ENCODE measurements at places on chromosomes 13 and 19.

DNA sequence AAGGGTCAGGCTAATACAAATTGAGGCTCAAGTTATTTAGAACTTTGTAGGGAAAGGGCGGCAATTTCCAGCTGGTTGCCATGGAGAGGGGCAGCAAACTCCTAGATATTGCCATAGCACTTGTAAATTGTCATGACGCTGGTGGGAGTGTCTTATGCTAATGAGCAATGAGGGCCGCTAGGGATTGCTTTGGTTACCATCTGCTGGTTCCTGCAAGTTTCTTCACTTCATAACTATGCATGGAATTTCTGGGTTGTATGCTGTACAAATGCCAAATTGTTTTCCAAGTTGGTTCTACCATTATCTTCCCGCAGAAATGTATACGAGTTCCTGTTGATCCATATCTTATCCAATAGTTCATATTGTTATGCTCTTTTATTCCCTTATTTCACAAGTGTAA is 1339.4 kb downstream of the EFNB2 start:
- DNase-seq: no peak

GRCh38 chr13:110826861-110827672 is 87.8 kb downstream of the ANKRD10 start:
- DNase-seq: no peak

- DNase-seq: no peak
These were observed 93.4 kb downstream of the FLT1 start for GRCh38 chr13:28401303-28402056.

DNA sequence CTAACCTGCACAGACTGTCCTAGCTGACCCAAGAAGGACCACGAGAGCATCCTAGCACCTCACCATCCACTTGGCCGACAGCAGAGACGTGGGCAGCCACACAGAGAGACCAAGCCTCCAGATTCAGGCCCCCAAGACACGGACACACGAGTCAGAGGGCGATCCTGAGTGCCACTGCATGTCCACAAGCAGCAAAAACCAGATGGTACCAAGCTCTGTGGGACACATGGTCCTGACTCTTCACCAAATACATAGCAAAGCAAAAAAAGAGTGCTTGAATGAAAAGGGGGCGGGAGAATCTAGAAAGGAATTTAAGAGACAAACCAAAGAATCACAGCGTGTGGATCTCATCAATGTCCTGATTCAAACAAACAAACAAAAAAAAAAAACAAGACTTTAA is 45.2 kb downstream of the MLLT1 start:
- no peak for DNase-seq

DNA sequence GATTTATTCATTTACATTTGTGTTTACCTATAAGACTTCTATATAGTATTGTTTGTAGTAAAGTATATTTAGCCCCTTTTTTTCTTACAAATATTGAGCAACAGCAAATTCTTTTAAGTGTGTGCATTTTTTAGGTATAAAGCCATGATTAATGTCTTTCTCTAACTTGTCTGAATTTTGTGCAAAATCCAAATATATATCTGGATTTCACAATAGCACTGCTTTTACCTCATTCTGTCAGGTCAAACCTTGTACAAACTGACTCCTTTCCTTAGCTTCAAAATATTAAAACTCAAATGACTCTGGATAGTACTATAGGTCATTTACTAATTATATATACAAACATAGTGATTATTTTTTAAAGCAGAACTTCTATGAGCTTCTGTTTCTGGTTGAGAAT is 563.0 kb upstream of the SPRY2 start:
- no peak for DNase-seq

DNA sequence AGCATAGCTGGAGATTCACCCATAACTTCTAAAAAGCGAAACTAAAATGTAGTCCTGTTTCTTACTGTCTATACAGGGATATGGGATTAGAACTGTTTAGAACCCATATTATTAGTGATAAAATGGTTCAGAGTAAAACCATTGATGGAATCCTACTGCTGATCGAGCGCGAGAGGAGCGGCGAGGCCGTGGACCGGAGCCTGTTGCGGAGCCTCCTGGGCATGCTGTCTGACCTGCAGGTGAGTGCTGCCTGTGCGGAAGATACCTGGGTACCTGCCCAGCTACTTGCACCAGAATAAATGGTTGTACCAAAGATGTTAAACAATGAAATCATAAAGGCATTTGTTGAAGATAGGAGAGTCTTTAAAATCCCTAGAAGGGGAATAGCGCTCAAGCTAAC is 23.7 kb downstream of the CUL4A start:
- no peak for DNase-seq

DNA sequence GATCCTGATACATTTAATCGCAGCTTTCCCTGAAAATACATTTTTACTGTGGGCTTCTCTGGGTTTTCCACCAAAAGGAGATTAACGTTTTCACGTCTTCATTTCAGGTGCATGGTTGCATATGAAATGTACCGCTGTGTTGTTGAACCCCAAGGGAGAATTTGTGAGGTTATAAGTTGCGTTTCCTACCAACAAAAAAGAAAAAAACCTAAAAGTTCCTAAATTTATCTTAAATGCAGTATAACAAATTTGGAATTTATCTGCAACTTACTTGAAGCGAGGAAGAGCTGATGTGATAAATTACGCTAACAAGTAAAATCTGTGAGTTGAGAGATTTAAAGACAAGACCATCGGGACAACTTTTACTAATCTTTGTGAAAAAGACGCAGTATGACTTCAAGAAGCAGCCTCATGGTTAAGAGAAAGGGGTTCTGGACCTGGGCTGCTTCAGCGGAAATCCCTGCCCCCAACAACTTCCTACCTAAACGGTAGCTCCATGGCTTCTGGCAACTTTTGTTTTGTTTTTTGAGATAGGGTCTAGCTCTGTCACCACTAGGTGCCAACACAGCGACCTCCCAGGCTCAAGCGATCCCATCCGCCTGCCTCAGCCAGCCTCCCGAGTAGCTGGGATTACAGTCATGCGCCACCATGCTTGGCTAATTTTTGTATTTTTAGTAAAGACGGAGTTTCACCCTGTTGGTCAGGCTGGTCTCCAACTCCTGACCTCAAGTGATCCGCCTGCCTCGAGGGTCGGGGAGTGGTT is 958 bp upstream of the OBI1 start:
- no peak for DNase-seq

DNA sequence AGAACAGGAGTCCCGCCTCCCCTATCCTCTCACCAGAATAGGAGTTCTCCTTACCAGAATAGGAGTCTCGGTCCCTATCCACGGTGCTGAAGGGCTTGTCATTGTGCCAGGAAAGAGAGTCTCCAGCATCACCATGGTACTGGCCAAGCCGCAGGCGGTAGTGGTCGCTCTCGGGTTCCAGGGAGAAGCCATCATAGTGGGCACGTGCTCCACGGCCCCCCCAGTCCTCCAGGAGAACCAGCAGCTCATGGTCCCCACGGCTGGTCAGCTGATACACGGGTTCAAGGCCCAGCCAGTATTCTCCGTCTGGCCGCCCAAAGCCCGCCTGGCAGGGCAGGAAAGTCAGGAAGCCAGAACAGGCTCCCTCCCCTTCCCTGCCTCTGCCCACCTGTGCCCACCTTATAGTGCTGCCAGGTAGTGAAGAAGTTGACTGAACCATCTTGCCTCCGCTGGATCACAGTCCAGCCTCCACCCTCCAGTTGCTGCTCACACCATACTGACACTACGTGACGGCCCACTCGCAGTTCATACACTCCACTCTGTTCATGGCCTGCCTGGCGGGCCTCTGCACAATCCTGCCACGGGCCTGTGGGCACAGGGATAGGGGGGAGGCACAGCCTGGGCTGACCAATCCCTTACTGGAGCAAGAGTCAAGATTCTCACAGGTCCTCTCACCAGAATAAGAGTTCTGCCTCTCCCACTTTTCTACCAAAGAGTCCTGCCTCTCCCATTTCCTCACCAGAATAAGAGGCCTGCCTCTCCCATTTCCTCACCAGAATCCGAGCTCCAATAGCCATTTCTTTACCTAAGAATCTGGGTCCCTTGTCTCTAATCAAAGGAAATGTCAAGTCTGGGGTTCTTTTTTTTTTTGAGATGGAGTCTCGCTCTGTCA is 7.4 kb downstream of the SHFL start:
- no peak for DNase-seq

- no peak for DNase-seq
These were observed 146.9 kb upstream of the SOX21 start for GRCh38 chr13:94859278-94859691.

- DNase-seq: no peak
These were observed 213.2 kb upstream of the SOX1 start for GRCh38 chr13:111853721-111854120.

DNA sequence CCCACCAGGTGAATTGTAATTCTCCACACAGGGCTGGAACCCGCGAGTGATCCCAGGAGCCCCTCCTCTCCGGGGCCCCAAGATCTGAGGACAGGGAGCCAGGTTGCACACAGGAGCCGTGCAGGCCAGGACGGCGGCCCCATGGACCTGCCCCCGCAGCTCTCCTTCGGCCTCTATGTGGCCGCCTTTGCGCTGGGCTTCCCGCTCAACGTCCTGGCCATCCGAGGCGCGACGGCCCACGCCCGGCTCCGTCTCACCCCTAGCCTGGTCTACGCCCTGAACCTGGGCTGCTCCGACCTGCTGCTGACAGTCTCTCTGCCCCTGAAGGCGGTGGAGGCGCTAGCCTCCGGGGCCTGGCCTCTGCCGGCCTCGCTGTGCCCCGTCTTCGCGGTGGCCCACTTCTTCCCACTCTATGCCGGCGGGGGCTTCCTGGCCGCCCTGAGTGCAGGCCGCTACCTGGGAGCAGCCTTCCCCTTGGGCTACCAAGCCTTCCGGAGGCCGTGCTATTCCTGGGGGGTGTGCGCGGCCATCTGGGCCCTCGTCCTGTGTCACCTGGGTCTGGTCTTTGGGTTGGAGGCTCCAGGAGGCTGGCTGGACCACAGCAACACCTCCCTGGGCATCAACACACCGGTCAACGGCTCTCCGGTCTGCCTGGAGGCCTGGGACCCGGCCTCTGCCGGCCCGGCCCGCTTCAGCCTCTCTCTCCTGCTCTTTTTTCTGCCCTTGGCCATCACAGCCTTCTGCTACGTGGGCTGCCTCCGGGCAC is 3.9 kb downstream of the FFAR1 start:
- no peak for DNase-seq

DNA sequence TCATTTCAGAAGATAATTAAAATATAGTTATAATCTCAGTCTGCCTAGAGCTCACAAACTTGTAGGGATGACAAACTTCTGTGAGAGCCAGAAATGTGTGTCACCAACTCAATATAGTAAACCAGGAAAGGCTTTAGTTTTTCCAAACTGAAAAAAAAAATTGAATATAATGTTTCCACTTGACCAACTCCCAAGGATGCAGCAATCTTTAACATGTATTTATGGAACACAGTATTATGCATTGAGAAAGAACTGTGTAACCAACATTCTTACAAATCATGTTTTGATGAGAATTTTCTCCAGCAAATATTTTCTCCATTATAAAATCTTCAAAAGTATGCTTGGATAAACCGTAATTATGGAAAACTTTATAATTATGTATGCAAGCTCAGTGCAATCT is 50.1 kb upstream of the KLF12 start:
- no peak for DNase-seq

GRCh38 chr19:3112375-3113099 is 18.4 kb downstream of the GNA11 start:
- DNase-seq: no peak

GRCh38 chr13:31631746-31632145 is 107.6 kb upstream of the RXFP2 start:
- DNase-seq: no peak

DNA sequence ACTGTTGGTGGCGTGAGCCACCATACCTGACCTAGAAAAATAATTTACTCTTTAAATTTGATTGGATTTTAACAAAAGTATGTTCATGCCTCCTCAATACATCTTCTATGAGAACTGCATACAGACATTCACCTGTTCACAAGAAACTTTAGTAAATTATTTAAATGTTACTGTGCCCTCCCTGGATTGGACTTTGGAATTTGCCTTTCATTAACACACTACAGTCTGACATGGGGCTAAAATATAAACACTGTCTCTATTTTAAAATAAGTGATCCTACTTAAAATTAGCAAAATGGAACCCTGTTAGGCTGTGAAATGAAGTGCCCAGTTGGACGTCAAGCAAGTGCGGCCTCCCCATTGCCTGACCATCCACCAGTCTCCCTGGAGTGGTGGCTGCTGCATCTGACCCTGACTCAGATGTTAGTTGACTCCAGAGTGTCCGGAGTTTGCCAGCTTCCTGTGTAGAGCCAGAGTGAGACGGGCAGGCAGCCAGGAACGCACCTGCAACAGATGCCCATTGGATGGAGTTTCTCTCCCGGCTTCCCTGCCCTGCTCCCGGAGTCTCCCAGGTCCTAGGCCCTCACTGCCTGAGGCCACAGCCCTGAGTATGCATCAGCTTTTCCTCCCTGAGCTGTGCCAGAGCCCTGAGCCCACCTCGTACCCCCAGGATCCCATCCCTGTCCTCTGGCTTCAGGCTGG is 45.9 kb upstream of the ATP11A start:
- DNase-seq: no peak

DNA sequence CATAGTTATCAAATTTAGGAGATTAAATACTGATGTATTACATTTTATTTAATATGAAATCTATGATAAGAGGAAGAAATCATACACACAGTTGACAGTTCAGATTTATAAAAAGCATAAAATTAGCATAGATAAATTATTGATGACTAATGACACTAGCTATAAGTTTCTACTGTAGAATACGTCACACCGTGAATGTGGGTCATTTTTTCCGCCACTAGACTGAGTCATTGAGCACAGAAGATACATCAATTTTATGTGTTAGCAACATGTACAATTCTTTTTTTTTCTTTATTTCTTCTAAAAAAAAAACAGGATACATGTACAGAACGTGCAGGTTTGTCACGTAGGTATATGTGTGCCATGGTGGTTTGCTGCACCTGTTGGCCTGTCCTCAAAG is 22.2 kb downstream of the AP2S1 start:
- DNase-seq: no peak

- no peak for DNase-seq
These were observed 99.0 kb downstream of the ERCC5 start for GRCh38 chr13:102944821-102945220.

DNA sequence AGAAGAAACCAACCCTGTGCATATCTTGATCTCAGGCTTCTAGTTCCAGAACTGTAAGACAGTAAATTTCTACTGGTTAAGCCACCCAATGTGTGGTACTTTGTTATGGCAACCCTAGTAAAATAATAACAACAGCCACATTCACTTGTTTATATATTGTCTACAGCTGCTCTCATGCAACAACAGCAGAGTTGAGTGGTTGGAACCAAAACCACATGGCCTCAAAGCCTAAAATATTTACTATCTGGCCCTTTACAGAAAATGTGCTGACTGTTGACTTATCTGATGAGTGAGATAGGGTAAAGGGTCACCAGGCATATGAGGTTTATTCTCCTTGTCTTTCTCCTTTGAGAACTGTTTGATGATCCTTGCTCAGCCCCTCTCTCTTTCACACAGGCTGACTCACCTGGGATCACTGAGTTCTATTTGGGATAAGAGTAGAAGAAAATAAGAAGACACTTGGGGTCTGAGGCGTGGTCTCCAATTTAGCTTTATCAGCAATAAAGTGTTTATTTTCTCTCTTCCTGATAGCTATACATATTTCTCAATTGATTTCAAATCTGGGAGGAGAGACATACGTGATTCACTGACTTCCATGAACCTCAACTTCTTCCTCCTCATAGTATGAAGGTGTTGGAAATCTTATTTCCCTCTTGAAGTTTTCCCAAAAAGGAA is 227.5 kb upstream of the STARD13 start:
- no peak for DNase-seq
